ENCODE measurements at places on chromosomes 6 and 20.

DNA sequence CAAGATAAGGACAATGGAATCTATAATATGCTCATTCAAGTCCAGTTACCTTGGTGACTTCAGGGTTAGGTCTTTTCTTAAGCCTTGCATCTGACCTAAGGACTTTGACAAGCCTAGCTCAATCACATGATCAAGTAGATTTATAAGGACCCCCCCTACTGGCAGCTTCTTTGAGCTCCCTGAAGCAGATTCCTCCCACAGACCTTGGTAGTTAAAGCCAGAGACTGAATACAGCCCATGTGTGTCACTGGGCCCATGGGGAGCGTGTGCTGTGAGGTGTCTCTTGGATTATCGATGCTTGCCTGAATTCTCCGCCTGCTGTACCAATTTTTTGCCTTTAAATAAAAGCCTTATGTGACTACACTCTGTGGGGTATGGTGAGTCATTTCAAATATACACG is 372.7 kb upstream of the RGS17 start:
- no peak for DNase-seq

DNA sequence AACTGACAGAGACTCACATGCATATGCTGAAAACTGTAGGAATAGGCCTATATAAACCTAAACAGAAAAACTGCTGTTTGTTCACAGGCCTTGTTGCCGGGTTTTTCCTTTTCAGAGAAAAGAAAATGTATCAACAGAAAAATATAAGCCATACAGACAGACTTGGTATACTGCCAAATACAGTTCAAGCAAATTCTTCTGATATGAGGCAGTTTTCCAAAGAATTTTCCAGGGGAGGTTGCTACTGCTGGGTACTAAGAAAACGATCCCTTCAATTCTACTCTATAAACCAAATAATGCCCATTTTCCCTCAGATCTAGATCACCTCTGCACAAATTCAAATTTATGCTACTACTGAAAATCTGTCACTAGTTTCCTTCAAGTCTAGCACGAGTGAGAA is 59.4 kb downstream of the ME1 start:
- DNase-seq, result no peak

- DNase-seq, result no peak
Measured at GRCh38 chr6:75331151-75331550, 46.6 kb upstream of the TMEM30A start.

GRCh38 chr6:80605165-80605989 is 498.9 kb downstream of the BCKDHB start:
- DNase-seq, result no peak

- DNase-seq, result no peak
Measured at GRCh38 chr6:89842228-89842627, 12.5 kb downstream of the CASP8AP2 start.

- no peak for DNase-seq
Measured at GRCh38 chr6:6605873-6606272, 17.4 kb downstream of the LY86 start.

GRCh38 chr6:97702248-97702647 is 419.2 kb upstream of the MMS22L start:
- no peak for DNase-seq

DNA sequence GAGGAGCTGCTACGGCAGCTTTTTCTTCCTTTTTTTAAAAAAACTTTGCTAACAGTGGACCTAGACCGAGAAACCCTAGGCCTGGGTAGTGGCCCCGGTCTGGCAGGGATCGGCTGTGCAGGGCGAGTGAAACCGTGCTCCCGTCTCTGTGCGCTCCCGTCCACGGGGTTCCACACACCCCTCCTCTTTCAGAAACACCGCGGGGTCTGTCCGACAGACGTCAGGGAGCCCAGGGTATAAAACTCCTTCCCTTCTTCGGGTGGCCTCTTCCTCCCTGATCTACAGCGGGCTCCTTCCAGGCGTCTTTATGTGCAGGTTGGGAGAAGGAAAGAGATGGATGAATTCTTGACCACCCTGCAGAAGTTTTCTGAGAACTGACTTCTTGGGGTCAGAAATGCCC is 27.1 kb upstream of the SMOC2 start:
- DNase-seq, result no peak

- DNase-seq, result no peak
Measured at GRCh38 chr6:25489399-25489798, 162.6 kb upstream of the SCGN start.

- DNase-seq, result no peak
Measured at GRCh38 chr6:123966618-123967017, 163.0 kb downstream of the NKAIN2 start.

DNA sequence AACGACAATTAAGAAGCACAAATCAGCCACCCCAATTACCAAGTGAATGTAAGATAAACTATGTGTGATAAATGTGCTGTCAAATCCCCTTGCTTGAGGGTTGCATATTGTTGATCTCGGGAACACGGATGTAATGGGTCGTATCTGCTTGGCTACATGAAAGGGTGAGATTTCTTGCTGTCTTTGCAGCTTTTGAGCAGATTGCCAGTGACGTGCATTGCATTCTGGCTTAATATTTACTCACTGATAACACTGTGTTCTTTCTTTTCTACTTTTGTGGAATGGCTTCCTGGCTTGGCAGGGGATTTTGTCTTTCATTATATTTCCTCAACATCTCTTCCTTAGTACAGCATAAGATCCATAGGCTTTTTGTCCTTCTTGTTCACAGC is 10.5 kb upstream of the FAM210B start:
- no peak for DNase-seq

DNA sequence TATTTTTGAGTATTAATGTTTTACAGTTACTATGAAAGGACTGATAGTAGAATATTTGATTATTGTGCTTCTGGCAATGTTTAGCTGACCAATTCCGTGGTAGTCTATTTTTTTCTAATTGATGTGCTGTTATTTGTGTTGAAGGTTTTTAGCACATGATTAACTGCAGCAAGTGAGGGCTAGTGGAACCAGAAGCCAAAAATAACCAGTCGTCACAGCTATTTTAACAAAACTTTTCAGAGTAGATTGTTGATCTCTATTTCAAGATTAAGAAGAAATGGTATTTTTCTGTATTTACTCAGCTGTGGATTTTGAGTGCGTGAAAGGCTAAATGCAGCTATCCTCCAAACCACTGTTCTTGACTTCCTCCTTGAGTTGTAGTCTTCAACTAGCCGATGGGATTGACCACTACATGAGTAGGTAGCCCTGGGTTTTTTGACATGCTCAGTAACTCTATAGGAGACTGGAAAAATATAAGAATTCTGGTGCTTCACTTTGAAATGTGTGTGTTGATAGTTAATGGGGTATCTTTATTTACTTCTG is 258.0 kb downstream of the ZFAND3 start:
- no peak for DNase-seq

DNA sequence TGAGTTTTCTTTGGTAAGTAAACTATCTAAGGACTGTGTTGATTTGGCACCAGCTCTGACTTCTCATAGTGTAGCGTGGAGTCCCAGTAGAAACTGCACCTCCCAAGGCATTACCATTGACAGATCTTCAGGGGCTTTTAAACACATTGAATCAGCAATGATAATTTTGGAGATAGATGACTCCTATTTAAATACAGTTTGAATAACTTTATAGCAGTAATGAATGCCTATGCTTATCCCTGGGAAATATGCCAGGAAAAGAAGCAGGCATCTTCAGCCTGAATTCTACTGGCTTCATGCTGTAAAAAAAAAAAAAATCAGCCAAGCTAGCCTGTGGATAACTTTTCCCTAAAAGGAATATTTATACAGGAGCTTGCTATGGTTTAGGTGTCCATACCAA is 895.9 kb downstream of the EYS start:
- no peak for DNase-seq

DNA sequence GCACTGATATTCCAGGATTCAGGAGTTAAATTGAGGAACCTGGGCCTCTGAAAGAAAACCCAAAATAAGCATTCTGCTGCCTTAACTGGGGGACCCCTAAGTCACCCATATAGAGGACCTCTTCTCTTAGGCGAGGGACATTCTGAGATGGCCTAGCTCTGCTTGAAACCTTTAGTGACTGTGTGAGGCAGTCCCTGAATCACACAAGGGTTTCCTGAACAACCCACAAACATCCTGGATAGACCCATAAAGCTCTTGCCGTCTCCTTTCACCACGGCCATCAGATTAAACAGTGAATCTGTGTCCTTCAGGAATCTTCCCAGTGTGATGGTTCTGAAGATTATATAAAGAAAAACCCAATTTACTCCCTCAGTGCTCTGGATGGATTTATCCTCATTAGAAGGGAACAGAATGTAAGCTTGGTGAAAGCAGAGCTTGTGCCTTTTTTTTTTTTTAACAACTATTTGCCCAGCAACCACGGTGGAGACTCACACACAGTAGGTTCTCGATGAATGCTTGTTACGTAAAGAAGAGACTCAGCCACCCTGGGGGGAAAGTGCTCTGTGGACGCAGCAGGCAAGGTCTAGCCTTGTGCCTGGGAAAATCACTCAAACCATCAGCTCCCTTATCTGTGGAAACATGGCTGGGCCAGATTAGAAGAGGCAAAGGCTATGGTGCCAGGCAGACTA is 39.1 kb upstream of the SIRPG start:
- DNase-seq, result no peak
